Activated CD8-positive, alpha-beta memory T cell treated with anti-CD3 and anti-CD28 coated beads, Interleukin-2, amount 10 ng/mL, durations not matched to agents 7 days and 5 days (primary cell): ENCODE measurements at places on chromosomes 11 and 22.

DNA sequence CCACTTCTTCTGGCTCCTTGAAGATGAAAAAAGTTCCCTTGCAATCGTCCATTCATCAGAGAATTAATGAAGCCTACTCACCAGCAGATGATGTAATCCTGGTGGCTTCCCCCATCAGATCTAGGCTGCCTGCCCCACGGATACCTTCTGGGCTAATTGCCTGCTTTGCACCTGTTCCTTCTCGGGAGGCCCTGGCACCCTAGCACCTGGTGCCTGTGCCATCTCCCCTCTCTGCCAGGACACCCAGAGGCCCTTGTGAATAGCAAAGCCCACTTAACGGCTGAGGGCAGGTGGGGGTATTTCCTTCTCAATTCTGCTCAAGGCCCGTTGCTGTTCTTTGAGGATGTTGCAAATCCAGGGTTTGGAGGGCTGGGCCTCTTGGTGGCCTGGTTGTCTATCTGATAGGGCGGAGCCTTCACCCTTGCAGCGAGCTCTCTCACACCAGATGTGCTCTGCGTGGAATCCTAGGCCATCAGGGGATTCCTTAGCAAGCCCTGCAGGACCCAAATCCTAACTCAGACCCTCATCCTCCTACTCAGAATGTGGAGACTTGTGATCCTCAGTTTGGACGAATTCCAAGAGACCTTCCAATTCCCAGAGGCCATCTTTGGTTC lies at the start of gene LMO2:
LMO2 (minus strand) TSS at position 363 of the 614 bp plus-strand sequence. CDS start 22,360 bp downstream, outside the sequence.
- no peak for DNase-seq

DNA sequence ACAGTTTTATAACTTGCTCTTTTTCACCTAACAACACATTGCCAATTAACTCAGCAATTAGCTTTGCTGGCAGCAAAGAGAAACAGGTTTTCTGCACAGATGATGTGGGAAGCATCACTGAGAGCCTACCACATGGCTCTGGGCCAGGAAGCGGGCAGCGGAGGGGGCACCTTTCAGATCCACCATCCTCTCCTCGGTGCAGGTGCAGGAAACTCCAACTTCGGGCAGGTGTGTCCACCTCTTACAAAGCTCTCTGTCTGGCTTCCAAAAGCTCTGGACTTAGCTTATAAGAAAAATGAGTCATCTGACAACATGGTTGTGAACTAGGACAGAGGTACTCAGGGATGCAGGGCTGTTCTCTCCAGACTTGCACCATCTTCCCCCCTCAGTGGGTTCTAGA lies 77.0 kb downstream of the RPS6KA4 start:
- DNase-seq, result no peak

DNA sequence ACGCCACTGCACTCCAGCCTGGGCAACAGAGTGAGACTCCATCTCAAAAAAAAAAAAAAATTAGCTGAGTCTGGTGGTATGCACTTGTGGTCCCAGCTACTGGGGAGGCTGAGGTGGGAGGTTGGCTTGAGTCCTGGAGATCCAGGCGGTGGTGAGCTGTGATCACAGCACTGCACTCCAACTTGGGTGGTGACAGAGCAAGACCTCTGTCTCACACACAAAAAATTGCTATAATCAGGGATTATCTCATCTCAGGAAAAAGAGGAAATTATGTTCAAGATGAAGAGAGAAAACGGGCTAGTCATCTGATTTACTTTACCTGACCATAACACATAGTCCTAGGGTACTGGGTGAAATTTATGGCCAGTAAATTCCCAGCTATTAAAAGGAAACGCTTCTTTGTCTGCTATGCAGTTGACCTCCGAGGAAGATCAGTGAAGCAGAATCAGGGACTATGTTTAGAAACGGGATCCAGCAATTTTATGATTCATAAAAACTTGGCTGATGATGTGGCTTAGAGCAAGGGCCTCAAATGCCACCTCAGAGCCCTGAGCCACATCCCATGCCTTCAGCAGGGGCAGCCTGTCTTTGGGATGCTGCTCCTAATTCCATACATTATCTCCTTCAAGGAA lies 386.2 kb downstream of the NTM start:
- DNase-seq, result no peak

- DNase-seq, result no peak
These were observed 77.8 kb upstream of the CADM1 start for GRCh38 chr11:115581871-115582639.

- DNase-seq, result no peak
These were observed 241.4 kb downstream of the BRD1 start for GRCh38 chr22:49586244-49586748.

DNA sequence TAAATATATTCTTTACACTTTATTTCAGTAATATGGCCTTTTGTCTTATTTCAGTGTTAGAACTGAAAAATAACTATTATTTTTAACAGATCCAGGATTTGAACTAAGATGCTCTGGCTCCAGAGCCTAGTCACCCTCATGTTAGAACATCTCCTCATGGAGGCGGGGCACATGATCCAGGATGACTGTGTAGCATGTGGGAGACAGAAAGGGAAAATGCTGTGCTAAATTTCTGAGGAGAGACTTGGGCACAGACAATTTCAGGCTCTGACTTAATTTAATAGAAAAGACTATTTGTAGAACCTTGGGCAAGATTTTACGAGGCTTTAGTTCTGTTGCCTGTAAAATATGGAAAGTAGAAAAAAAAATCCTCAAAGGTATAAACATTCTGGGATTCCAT lies 24.1 kb downstream of the CTSC start:
- no peak for DNase-seq

DNA sequence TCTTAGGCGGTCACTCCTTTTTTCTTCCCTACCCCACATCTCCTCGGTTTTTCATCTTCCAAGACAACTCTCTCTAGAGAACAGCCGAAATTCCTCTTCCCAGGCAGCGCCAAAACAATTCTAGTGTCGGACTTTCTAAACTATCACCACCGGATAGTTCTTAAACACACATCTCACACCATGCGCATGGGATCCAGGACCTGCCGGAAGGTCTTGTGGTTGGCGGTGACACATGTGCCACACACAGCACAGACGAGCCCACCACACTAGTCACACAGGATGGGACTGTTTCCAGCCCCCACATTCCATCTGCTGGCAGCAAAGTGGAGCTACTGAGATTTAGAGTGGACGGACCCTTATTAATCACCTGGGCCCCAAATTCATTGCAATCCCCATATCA lies 614.9 kb upstream of the CADM1 start:
- DNase-seq, result no peak

DNA sequence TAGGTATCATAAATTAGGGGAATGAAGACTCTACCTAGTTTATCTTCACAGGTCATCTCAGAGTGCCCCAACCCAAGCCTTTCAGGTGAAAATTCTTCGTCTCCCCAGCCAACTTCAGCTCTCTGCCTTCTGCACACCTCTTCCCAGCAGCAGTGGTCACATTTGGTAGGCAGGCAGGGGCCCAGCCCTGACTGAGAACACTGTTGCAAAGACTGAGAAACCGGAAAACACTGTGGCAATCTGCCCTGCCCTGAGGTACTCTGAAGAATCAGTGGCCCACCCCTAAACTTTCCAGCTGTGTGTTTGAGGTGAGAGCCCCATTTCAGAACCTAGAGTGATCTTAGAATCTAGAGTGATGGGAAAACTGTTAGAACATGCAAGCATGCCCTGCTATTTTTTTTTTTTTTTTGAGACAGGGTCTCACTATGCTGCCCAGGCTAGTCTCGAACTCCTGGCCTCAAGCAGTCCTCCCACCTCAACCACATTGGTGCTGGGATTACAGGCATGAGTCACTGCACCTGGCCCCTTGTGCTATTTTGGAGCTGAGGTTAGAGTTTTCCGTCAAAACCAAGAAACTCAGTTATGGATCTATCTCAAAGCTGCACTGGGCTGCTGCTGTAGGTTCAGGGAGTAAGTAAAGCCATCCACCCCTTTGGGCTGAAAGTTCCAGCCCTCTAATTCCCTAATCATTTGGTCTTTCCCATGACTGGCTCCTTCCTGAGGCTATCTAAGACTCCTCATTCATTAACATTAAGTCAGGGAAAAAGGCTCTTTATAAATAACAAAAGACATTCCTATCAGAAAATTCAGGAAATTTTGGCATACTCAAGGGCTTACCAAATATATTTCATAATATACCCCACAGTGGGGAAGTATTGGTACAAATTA lies 1.7 kb upstream of the LDHA start:
- DNase-seq, result peak; percentile 59

DNA sequence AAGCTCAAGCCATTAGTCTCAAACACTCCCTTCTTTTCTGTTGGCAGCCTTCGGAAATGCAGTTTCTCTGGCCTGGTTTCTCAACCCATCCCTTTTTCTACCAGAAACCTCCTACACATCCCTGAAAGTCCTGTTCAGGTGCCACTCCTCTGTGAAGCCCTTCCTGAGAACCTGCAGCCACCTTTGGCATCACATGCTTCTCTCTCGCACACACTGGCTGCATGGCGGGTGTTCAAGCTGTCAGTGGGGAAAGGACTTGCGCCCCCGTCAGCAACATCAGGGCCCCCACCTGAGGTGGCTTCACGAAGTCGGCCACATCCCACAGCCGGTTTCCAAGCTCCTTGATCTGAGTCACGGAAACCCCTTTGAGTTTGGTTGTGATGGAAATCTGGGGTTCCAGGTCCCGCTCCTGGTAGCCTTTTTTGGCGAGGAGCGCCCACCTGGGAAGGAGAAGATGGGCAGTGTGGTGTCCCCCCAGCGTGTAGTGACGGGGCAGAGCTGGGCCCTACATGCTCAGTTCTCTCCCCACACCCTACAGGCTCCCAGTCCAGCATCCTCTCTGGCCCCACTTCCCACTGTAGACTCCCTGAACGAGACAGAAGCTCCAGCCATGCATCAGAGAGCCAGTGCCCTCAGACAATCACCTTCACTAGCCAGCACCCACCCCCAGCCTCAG lies 1.7 kb upstream of the LRRC74B start:
- DNase-seq, result no peak

DNA sequence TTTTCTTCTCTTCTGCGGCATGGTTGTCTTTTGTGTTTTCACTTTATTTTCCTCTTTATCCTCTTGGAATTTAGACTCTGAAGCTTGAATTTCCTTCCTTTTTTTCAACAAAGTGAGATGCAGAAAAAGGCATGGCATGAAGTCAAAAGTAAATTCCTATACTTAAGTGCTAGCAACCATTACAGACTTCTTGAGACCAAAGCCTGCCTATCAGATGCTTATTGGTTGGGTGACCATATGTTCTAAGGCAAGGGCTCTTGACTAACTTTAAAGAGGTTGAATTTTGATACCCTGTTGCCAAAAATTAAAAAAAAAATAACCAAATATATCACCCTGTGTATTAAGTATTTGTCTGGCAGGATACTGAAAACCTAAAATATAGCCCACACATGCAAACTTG lies 237.4 kb downstream of the TMEM135 start:
- no peak for DNase-seq

GRCh38 chr11:17855531-17856290 lies 121.1 kb downstream of the KCNC1 start:
- DNase-seq, result no peak

DNA sequence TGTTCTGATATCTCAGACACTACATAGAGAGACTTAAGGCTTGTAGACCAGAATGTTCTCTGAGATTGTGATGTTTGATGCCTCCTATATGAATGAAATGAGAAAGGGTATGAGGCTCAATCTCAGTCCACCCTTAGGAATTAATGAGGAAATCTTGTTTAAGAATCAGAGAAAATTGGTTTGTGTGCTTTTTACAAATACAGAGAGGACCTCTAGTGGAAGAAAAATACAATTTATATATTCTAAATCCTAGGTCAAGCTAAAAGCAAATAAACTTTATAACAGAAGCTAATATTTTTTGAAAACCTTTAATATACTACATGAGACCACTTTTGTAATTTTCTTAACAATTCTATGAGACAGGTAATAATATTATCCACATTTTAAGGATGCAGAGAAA lies 5.0 kb upstream of the OR52H1 start:
- no peak for DNase-seq

DNA sequence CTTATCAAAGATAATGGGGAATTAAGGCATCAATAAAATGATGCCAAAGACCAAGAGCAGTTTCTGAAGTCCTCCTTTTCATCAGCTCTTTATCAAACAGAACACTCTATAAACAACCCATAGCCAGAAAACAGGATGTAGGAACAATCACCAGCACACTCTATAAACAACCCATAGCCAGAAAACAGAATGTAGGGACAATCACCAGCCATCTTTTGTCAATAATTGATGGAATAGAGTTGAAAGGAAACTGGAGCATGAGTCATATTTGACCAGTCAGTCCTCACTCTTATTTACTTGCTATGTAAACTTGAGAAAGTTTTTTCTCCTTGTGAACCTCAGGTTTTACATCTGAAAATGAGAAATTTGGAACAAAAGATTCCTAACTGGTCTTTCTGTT lies 10.0 kb downstream of the MS4A2 start:
- DNase-seq, result no peak

DNA sequence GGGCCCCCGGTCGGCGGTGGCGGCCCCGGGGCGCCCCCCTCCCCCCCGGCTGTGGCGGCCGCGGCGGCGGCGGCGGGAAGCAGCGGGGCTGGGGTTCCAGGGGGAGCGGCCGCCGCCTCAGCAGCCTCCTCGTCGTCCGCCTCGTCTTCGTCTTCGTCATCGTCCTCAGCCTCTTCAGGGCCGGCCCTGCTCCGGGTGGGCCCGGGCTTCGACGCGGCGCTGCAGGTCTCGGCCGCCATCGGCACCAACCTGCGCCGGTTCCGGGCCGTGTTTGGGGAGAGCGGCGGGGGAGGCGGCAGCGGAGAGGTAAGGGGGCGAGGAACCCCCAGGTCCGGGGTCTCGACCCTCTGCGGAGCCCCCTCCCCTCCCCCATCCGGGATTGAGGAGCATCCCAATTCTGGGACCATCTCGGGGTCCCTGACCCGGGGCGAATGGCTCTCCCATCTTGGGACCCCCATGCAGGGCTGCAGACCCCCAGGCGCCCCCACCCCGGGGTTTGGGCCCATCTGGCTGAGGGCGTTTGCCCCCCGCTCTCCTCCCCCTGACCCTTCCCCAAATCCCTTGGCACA lies 431 bp downstream of the KMT2A start:
- peak; percentile 71 for DNase-seq

GRCh38 chr11:71452199-71453036 lies 585 bp upstream of the NADSYN1 start:
- peak; percentile 85 for DNase-seq

DNA sequence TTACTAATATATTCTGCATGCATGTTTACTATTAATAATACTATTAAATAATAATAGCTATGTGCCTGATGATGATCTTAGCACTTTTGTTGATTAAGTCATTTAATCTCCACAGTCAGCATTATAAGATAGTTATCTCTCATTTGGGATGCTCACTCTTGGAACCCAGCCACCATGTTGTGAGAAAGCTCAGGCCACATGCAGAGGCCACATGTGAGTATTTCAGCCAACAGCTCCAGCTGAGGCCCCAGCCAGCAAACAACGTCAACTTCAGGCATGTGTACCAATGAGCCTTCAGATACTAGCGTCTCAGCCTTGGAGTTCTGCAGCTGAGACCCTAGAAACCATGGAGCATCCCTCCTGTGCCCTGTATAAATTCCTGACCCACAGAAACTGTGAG lies 798.1 kb upstream of the LRRC4C start:
- DNase-seq, result no peak

- no peak for DNase-seq
These were observed 46.5 kb downstream of the NFAM1 start for GRCh38 chr22:42385696-42386095.
